ENCODE measurements at places on chromosomes 12 and 14. TPM values are rescaled to one million over a fixed set of nuclear protein-coding genes. Genes with fewer than 3 reads are reported as not detected.

CDC42BPB gene
- 118 TPM for total RNA-seq

LAG3 gene
- not detected for total RNA-seq

KCNMB4 gene
- under 0.01 TPM for total RNA-seq

BHLHE41 gene
- 4.7 TPM for total RNA-seq

CCDC196 gene
- total RNA-seq: not detected

DACT1 gene
- total RNA-seq: 74.8 TPM

Data from osteoblast (primary cell).